ENCODE measurements at places on chromosomes 6 and 20. TPM values are rescaled to one million over a fixed set of nuclear protein-coding genes. Genes with fewer than 3 reads are reported as not detected.

KHDC1L gene
- not detected for total RNA-seq

UBD gene
- total RNA-seq, result not detected

ENPP3 gene
- total RNA-seq, result 0.81 TPM

NRM gene
- total RNA-seq, result 9.6 TPM

BNIP5 gene
- not detected for total RNA-seq

ZC3H12D gene
- 1.6 TPM for total RNA-seq

PI16 gene
- total RNA-seq, result not detected

PPIL1 gene
- total RNA-seq, result 16.1 TPM

MROH8 gene
- 1.9 TPM for total RNA-seq

PPP1R18 gene
- 76.8 TPM for total RNA-seq

DNAH8 gene
- not detected for total RNA-seq

PRPH2 gene
- total RNA-seq, result 0.97 TPM

C20orf141 gene
- total RNA-seq, result not detected

THEMIS gene
- total RNA-seq, result not detected

HLA-DOB gene
- 0.36 TPM for total RNA-seq

LHFPL5 gene
- not detected for total RNA-seq

NNAT gene
- 0.32 TPM for total RNA-seq

TREML2 gene
- total RNA-seq, result not detected

SNX9 gene
- total RNA-seq, result 39.5 TPM

LY6G6F gene
- total RNA-seq, result not detected

FAM83C gene
- not detected for total RNA-seq

OPRM1 gene
- total RNA-seq, result not detected

TRIM26 gene
- total RNA-seq, result 34.8 TPM

MICB gene
- 7.2 TPM for total RNA-seq

KCNK17 gene
- not detected for total RNA-seq

WASF1 gene
- total RNA-seq, result 37.9 TPM

DCBLD1 gene
- total RNA-seq, result 19.5 TPM

SAMD10 gene
- 2.4 TPM for total RNA-seq

RIMS1 gene
- not detected for total RNA-seq

SLC22A23 gene
- 13.9 TPM for total RNA-seq

HDGFL1 gene
- not detected for total RNA-seq

MYL9 gene
- total RNA-seq, result 97.7 TPM

GOPC gene
- total RNA-seq, result 21.8 TPM

VNN1 gene
- total RNA-seq, result not detected

HCK gene
- not detected for total RNA-seq

FILIP1 gene
- 2.7 TPM for total RNA-seq

SLC22A16 gene
- total RNA-seq, result 1.9 TPM

GSTA2 gene
- total RNA-seq, result not detected

ULBP1 gene
- total RNA-seq, result 2.0 TPM

BTBD3 gene
- total RNA-seq, result 21.8 TPM

DAAM2 gene
- total RNA-seq, result 12.2 TPM

CDYL gene
- total RNA-seq, result 28.7 TPM

C6orf15 gene
- not detected for total RNA-seq

MOG gene
- total RNA-seq, result not detected

SHLD1 gene
- total RNA-seq, result 2.8 TPM

TOX2 gene
- 9.2 TPM for total RNA-seq

CRISP3 gene
- not detected for total RNA-seq

LINC00237 gene
- total RNA-seq, result not detected

CDH4 gene
- 0.54 TPM for total RNA-seq

RAMACL gene
- total RNA-seq, result 0.72 TPM

ANGPT4 gene
- total RNA-seq, result not detected

DYNLT2 gene
- not detected for total RNA-seq

All from cardiac atrium fibroblast (primary cell).